Liver (tissue), 10 donors: ENCODE measurements at places on chromosomes 11 and 22. TPM values are rescaled to one million over a fixed set of nuclear protein-coding genes. Genes with fewer than 3 reads are reported as not detected.
A peak's percentile ranks its signal among the peaks of the same experiment; 100 is the strongest.

DNA sequence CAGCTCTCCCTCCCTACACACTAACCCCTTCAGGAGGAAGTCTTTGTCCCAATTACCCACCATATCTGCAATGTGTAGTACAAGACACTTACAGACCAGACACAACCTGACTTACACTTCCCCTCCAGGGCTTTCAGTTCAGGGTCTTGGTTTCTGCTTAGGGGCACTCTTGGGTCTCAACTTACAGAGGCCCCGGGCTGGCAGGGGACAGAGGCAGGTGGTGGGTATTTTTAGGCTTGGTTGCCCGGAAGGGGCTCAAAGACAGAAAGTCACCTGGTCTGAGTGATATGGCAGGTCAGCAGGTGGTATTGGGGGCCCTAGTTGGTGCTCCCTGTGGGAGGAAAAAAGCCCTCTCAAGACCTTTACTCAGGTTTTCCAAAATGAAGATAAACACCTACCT lies 3.4 kb upstream of the TMEM184B start:
- H3K4me3 ChIP-seq: no peak overlapping the region
- H3K4me1 ChIP-seq: peaks cover 16% of the 10 kb centered on the region
- no peak for DNase-seq
- no peaks in the 10 kb centered on the region for H3K27me3 ChIP-seq
- H3K27ac ChIP-seq: no peak overlapping the region

The MMP10 gene
- total RNA-seq: not detected

GRCh38 chr11:62958547-62959421 lies 26.0 kb downstream of the SLC22A6 start:
- H3K27me3 ChIP-seq: no peaks in the 10 kb centered on the region
- no peaks in the 10 kb centered on the region for H3K4me1 ChIP-seq
- H3K4me3 ChIP-seq: no peak overlapping the region
- no peak overlapping the region for H3K27ac ChIP-seq
- no peak for DNase-seq
- H3K36me3 ChIP-seq: no peaks in the 10 kb centered on the region

The SOX10 gene
- 0.05 TPM for total RNA-seq

The SAA1 gene
- total RNA-seq: 17,739 TPM

- no peaks in the 10 kb centered on the region for H3K27me3 ChIP-seq
- H3K4me1 ChIP-seq: no peaks in the 10 kb centered on the region
These were observed 88.2 kb downstream of the SIK3 start for GRCh38 chr11:117009905-117010605.

DNA sequence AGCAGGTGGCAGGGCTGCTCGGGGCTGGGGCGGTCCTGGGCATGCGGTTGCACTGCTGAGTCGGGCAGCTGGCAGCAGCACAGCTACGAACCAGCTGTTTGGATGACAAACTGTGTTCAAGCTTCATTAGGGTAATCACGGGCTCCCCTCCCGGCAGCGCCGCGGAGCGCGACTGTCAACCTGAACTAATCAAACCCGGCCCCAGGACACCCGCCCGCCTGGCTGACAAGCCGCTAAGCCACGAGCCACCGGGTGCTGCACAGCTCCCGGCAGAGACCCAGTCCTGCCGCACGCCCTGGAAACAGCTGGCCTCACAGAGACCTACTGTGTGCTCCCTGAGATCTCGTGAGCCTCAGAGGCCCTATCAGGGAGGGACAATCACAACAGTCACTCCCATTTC lies 60.6 kb upstream of the TCF20 start:
- H3K4me1 ChIP-seq: peaks cover 7% of the 10 kb centered on the region
- H3K4me3 ChIP-seq: no peak overlapping the region
- no peak overlapping the region for H3K27ac ChIP-seq
- H3K27me3 ChIP-seq: no peaks in the 10 kb centered on the region
- H3K36me3 ChIP-seq: no peaks in the 10 kb centered on the region

DNA sequence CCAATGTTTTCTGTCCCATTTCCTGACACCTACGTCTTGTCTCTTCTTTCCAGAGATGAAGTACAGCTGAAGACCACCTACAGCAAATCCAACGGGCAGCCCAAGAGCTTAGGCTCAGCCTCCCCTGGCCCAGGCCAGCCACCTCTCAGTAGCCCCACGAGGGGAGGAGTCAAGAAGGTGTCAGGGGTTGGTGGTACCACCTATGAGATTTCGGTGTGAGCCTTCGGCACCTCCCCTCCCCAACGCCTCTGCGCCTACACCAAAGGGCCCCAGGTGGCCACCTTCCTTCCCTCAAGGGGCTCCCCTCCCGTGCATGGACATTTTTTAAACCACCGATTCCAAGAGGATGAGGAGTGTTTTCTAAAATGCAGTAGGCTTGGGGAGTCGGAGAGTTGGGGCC lies 12.2 kb downstream of the MED19 start:
- no peak overlapping the region for H3K27ac ChIP-seq
- H3K4me3 ChIP-seq: no peak overlapping the region
- H3K36me3 ChIP-seq: peaks cover 21% of the 10 kb centered on the region
- no peaks in the 10 kb centered on the region for H3K27me3 ChIP-seq
- DNase-seq: no peak

The SHANK3 gene
- total RNA-seq: 5.1 TPM

The PPP1CA gene
- total RNA-seq: 92.9 TPM

The GNAZ gene
- total RNA-seq: 0.33 TPM

GRCh38 chr11:8258289-8258688 lies 5.4 kb downstream of the LMO1 start:
- H3K27ac ChIP-seq: no peak overlapping the region
- H3K4me3 ChIP-seq: no peak overlapping the region
- H3K27me3 ChIP-seq: peaks cover 7% of the 10 kb centered on the region
- DNase-seq: no peak
- peaks cover 11% of the 10 kb centered on the region for H3K4me1 ChIP-seq

The CHST1 gene
- 0.59 TPM for total RNA-seq

The ZBTB3 gene
- total RNA-seq: 6.4 TPM

GRCh38 chr11:59200423-59200746 lies 12.3 kb downstream of the MPEG1 start:
- no peak for DNase-seq
- H3K4me3 ChIP-seq: no peak overlapping the region
- peaks cover 5% of the 10 kb centered on the region for H3K4me1 ChIP-seq
- H3K27me3 ChIP-seq: no peaks in the 10 kb centered on the region
- no peak overlapping the region for H3K27ac ChIP-seq

DNA sequence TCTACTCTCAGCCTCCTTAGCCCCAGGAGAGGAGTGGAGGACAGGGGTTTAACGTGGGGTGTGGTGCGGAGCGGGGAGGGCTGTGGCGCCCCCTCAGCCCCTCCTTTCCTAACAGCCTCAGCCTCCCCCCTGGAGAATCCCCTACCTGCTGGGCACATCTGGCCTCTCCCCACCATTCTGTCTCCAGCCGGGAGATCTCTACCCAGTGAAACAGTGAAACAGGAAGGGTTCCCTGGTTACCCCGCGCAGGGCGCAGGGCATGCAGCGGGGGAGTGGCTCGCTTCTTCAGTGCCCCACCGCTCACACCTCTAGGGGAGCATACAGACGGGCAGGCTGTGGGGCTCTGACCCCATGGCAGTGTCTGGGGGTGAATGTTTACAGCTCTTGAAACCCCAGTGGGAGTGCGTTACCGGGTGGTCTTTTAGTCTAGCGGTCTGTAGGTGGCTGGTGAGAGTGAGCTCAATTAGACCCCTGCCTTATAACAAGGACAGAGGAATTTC lies 54.7 kb upstream of the CCDC188 start:
- H3K27me3 ChIP-seq: no peaks in the 10 kb centered on the region
- DNase-seq: no peak
- peaks cover 22% of the 10 kb centered on the region for H3K4me1 ChIP-seq
- no peaks in the 10 kb centered on the region for H3K36me3 ChIP-seq
- peak overlapping the region; percentile 61 for H3K27ac ChIP-seq

DNA sequence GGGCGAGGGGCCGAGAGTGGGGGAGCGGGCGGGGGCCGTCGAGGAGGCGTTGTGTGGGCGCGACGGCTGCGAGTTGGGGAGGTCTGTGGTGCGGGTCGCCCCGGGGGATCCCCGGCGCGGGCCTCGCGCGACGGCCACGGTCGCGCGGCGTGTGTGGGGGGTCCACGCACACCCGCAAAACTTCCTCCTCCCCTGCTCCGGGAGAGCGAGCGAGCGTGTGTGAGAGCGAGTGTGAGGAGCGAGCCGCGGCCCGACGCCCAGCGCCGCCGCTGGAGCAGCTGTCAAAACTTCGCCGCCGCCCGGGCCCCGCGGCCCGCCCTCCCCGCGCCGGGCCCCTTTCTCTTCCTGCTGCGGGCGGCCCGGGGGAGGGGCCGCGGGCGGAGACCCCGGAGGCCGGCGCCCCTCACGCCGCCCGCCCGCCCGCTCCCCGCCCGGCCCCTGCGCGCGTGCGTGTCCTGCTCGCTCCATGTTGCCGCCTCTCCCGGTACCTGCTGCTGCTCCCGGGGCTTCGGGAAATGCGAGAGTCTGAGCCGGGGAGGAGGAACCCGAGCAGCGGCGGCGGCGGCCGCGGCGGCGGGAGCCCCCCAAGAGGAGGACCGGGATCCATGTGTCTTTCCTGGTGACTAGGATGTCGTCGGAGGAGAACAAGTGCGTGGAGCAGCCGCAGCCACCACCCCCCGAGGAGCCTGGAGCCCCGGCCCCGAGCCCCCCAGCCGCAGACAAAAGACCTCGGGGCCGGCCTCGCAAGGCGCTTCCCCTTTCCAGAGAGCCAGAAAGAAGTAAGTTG lies 9.0 kb upstream of the CCT8L2 start:
- peaks cover 4% of the 10 kb centered on the region for H3K27me3 ChIP-seq
- no peak overlapping the region for H3K27ac ChIP-seq
- no peaks in the 10 kb centered on the region for H3K36me3 ChIP-seq
- H3K4me1 ChIP-seq: peaks cover 9% of the 10 kb centered on the region
- peak overlapping the region; percentile 28 for H3K4me3 ChIP-seq
- DNase-seq: no peak

The KDM4E gene
- not detected for total RNA-seq

- H3K4me1 ChIP-seq: no peaks in the 10 kb centered on the region
- H3K4me3 ChIP-seq: no peak overlapping the region
- H3K36me3 ChIP-seq: no peaks in the 10 kb centered on the region
These were observed 1158.0 kb downstream of the TBC1D22A start for GRCh38 chr22:47920380-47920959.

The FADS3 gene
- 8.3 TPM for total RNA-seq

The TEX54 gene
- total RNA-seq: not detected

The CLMP gene
- 1.3 TPM for total RNA-seq

- no peak overlapping the region for H3K27ac ChIP-seq
- H3K36me3 ChIP-seq: no peaks in the 10 kb centered on the region
- H3K27me3 ChIP-seq: no peaks in the 10 kb centered on the region
These were observed 10.0 kb upstream of the MICAL2 start for GRCh38 chr11:12100429-12100828.

- no peaks in the 10 kb centered on the region for H3K27me3 ChIP-seq
- H3K27ac ChIP-seq: no peak overlapping the region
- peaks cover 13% of the 10 kb centered on the region for H3K4me1 ChIP-seq
- H3K36me3 ChIP-seq: no peaks in the 10 kb centered on the region
- DNase-seq: no peak
- no peak overlapping the region for H3K4me3 ChIP-seq
These were observed 4.4 kb downstream of the EXPH5 start for GRCh38 chr11:108589136-108589535.

- peak overlapping the region; percentile 67 for H3K27ac ChIP-seq
- H3K4me1 ChIP-seq: peaks cover 35% of the 10 kb centered on the region
- H3K36me3 ChIP-seq: no peaks in the 10 kb centered on the region
- H3K27me3 ChIP-seq: no peaks in the 10 kb centered on the region
- no peak for DNase-seq
These were observed 2.5 kb upstream of the CD81 start for GRCh38 chr11:2374456-2375201.

The CRYAB gene
- 2.6 TPM for total RNA-seq

DNA sequence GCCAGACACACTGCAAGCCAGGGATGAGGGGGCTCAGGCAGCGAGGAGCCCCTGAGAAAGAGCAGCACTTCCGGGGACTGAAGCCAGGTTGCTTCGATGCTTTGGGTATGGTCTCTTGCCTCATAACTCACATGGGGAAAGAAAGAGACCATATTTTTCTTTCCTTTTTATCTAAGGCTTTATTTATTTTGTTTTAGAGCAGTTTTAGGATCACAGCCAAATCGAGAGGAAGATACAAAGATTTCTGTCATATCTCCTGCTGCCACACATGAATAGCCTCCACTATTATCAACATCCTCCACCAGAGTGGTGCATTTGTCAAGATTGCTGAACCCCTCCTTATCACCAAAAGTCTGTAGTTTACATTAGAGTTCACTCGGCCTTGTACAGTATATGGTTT lies 24.3 kb upstream of the ADSL start:
- H3K4me3 ChIP-seq: no peak overlapping the region
- peaks cover 46% of the 10 kb centered on the region for H3K36me3 ChIP-seq
- no peaks in the 10 kb centered on the region for H3K4me1 ChIP-seq
- no peak overlapping the region for H3K27ac ChIP-seq

GRCh38 chr11:82191695-82192094 lies 542.0 kb downstream of the FAM181B start:
- no peaks in the 10 kb centered on the region for H3K4me1 ChIP-seq
- no peak for DNase-seq
- H3K27me3 ChIP-seq: no peaks in the 10 kb centered on the region
- H3K4me3 ChIP-seq: no peak overlapping the region

DNA sequence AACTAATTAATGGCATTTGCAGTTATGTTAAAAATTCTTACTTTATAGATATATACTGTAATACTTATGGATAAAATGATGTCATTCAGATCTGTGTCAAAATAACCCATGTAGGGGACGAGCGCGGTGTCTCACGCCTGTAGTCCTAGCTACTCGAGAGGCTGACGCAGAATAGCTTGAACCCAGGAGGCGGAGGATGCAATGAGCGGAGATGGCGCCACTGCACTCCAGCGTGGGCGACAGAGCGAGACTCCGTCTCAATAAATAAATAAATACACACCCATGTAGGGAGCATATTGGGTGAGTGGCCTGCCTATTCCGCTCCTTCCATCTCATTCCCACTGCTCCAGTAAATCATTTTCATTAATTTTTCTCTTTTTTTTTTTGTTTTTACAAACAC lies 7.1 kb downstream of the SNU13 start:
- peak overlapping the region; percentile 88 for H3K4me3 ChIP-seq
- H3K27me3 ChIP-seq: no peaks in the 10 kb centered on the region
- peaks cover 23% of the 10 kb centered on the region for H3K36me3 ChIP-seq
- no peak for DNase-seq

GRCh38 chr11:82216927-82217570 lies 516.6 kb downstream of the FAM181B start:
- no peak for DNase-seq
- H3K4me3 ChIP-seq: no peak overlapping the region
- no peaks in the 10 kb centered on the region for H3K36me3 ChIP-seq
